ENCODE measurements at places on chromosomes 16 and 17. TPM values are rescaled to one million over a fixed set of nuclear protein-coding genes. Genes with fewer than 3 reads are reported as not detected.

GRCh38 chr17:61338000-61338798 lies 61.4 kb upstream of the TBX2 start:
- H3K4me3 ChIP-seq, result no peak overlapping the region
- H3K27ac ChIP-seq, result no peak overlapping the region
- peaks cover 18% of the 10 kb centered on the region for H3K4me1 ChIP-seq
- H3K27me3 ChIP-seq, result no peaks in the 10 kb centered on the region

Gene ENGASE
- total RNA-seq, result 21.0 TPM

Gene SLFN14
- not detected for total RNA-seq

GRCh38 chr16:10934325-10935107 lies 7.8 kb downstream of the DEXI start:
- H3K4me1 ChIP-seq, result peaks cover 13% of the 10 kb centered on the region
- H3K36me3 ChIP-seq, result no peaks in the 10 kb centered on the region
- H3K27ac ChIP-seq, result no peak overlapping the region
- no peaks in the 10 kb centered on the region for H3K27me3 ChIP-seq
- H3K4me3 ChIP-seq, result no peak overlapping the region
- no peak for DNase-seq

Gene KRT27
- total RNA-seq, result not detected

Gene NATD1
- total RNA-seq, result 5.3 TPM

Gene AURKB
- total RNA-seq, result 1.7 TPM

Gene KNOP1
- total RNA-seq, result 17.0 TPM

Gene CA5A
- not detected for total RNA-seq

GRCh38 chr16:77679901-77680300 lies 42.4 kb upstream of the NUDT7 start:
- H3K36me3 ChIP-seq, result no peaks in the 10 kb centered on the region
- no peak for DNase-seq
- H3K27ac ChIP-seq, result no peak overlapping the region

- no peak within 1 kb of the TSS for H3K4me3 ChIP-seq
- H3K27me3 ChIP-seq, result no peaks in the 10 kb centered on the region
- DNase-seq, result no peak
- no peaks in the 10 kb centered on the region for H3K4me1 ChIP-seq
These were observed at the start of gene KRTAP4-6 for GRCh38 chr17:41140360-41141131. Gene KRTAP4-6, minus strand, starts transcription at chr17:41140544. Its CDS starts 57 bp downstream, at chr17:41140487.

Gene CFAP97D1
- total RNA-seq, result not detected

DNA sequence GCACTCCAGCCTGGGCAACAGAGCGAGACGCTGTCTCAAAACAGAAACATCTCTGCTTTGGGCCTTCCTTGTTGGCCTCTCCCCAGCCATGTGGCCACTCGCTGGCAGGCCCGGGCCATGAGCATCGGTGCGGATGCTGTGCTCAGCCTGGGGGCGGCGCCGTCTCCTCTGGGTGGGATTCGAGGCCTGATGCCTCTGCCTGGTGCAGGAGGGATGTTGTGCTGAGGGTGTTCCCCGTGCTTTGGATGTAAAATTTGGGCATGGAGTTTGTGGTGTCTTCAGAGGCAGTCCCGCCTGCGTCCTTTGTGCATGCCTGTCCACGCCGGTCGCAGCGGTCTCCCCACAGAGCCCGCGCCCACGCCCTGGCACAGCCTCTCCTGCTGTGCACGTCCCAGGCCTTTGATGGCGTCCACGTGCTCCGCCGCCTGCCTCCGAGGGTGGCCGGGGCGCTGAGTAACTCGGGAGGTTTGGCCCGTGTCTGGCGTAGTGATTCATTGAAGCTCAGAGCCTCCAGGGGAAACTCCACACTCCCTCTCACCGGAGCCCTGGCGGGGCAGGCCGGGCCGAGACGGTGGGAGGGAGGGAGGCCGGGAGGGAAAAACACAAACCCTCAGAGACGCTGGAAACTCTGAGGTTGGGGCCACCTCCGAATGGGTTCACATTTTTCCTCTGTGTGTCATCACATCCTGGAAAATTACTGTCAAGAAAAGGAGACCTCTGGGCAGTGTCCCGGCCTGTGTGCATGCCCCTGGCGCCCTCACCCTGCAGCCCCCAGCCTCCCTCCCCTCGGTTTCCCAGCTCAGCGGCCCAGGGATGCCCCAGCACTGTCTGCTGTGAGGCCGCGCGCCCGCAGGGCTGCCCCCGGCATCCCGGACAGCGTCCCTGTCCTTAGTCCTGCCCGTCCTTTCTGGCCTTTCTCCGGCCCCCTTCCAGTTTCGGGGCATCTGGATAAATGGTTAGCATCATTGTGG lies 19.0 kb downstream of the CENPX start:
- no peaks in the 10 kb centered on the region for H3K36me3 ChIP-seq
- H3K4me3 ChIP-seq, result no peak overlapping the region
- no peaks in the 10 kb centered on the region for H3K27me3 ChIP-seq
- no peak overlapping the region for H3K27ac ChIP-seq

Gene MYO15A
- 2.6 TPM for total RNA-seq

GRCh38 chr17:31561469-31562375 lies 170.2 kb downstream of the RAB11FIP4 start:
- H3K27me3 ChIP-seq, result no peaks in the 10 kb centered on the region
- H3K4me1 ChIP-seq, result peaks cover 13% of the 10 kb centered on the region
- H3K4me3 ChIP-seq, result no peak overlapping the region

DNA sequence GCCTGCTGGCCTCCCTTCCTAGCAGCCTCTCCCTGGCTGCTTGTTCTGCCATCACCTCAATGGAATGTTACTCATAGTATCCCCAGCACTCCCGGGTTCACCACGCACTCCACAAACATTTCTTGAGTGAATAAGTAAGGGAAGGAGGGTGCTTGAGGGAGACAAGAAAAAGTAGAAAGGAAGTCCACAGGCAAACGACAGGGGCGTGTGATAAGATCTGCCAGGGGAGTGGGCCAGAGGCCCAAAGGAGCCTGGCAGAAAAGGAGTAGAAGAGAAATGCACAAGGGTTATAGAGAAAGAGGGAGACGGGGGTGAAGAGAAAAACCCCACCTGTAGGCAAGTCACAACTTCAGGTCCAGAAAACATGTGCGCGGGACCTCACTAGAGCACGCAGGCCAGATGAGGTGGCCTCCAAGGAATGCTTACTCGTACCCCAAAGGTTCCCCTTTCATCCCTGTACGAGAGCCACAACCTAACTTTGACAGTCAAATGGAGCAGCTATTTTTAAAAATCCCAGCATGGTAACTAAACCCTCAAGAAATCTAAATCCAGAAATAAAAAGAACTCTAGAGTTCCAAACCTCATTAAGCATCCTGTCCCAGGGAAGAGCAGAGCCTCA lies 6.6 kb downstream of the ZDHHC7 start:
- no peak for DNase-seq
- H3K27me3 ChIP-seq, result no peaks in the 10 kb centered on the region
- peak overlapping the region; percentile 67 for H3K27ac ChIP-seq
- H3K4me1 ChIP-seq, result peaks cover 32% of the 10 kb centered on the region

DNA sequence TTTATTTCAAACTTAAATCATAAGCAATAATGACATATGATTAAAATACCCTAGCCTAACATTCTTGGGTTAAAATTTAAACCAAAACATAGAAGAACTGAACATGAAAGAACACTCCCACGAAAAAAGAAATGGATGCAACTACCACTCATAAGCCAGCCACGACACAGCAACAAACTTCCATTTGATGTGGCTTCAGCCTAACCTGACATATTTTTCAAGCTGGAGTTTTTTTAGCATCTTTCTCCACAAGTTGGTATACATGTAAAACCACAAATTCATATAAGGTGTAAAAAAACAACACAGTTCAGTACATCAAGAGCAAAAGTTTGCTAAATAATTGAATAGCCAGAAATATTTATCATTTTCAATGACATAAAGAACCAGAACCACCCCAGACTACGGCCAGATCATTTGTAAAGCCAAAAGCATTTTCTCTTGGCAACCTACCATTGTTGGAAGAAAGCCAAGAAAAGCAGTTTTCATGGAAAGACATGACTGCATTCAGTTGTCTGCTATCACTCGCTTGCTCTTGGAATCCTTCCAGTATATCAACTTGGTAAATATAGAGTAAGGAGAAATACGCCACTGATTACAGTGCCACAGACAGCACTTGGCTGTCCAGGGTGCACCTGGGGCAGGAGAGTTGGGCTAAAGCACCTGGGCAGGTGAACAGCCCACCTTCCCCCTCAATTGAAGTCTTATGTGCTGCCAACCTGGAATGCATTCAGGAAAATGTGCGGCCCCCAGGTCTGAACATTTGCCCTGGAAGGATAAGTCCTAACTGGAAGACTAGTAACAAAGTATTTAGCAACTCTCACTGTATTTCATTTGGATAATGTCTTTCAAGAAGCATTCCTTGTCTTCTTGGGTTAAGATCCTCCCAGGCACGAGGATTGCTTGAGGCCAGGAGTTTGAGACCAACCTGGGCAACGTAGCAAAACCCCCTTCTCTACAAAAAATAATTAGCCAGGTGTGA lies 60.5 kb downstream of the CREBBP start:
- H3K4me1 ChIP-seq, result peaks cover 46% of the 10 kb centered on the region
- peak; percentile 49 for DNase-seq
- H3K27me3 ChIP-seq, result no peaks in the 10 kb centered on the region

Data from ovary (tissue), 10 donors.